Stimulated activated naive CD4-positive, alpha-beta T cell (primary cell): ENCODE measurements at places on chromosomes 1 and 21.

DNA sequence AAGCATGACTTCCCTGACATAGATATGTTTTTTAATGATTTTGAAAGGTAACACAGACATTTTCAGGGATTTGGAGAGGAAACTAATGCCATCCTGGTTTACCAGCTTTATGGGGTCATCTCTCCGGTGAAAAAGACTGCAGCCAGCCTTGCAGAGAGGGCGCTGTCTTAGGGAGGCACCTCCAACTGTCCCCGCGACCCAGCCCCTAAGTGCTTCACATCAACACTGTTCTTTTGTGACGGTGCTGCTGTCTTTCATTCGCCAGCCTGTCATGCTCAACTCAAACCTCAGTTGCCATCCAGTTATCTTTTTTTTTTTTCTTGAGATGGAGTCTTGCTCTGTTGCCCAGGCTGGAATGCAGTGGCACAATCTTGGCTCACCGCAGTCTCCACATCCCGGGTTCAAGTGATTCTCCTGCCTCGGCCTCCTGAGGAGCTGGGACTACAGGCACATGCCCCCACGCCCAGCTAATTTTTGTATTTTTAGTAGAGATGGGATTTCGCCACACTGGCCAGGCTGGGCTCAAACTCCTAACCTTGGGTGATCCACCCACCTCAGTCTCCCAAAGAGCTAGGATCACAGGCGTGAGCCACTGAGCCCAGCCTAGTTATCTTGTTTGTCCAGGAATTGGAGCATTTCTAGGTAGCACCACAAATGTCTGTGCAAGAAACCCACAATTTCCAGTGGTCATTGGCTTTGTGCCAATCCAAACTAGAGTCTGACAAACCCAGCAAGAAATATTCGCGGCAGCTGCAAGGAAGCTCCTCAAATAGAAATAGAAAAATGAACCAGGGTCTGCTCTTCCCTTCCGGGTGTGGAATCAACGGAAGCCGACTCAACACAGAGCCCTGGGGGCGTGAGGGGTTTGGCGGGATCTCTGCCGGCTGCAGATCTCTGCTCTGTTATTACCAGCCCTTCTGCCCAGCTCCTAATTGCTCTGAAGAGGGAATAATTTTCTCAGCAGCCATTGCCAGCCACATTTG is 24.2 kb downstream of the PDE9A start:
- DNase-seq: no peak

DNA sequence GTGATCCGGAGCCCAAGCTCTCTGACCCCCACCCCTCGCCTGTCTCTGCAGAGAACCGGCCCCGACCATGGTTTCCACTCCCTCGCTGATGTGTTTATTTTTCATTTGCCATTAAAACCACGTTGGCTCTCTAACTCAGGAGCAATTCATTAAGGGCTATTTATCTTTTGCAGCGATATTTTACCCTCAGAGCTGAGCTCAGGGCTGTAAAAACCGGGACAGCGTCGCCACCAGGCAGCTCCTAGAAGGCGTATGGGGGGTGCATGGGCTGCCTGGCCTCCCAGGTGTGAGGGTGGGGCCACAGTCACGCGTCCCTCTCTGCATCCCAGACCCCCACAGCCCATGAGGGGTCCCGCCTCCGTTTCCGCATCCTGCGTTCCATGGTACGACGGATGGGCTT is 71.4 kb downstream of the PRDM16 start:
- no peak for DNase-seq

DNA sequence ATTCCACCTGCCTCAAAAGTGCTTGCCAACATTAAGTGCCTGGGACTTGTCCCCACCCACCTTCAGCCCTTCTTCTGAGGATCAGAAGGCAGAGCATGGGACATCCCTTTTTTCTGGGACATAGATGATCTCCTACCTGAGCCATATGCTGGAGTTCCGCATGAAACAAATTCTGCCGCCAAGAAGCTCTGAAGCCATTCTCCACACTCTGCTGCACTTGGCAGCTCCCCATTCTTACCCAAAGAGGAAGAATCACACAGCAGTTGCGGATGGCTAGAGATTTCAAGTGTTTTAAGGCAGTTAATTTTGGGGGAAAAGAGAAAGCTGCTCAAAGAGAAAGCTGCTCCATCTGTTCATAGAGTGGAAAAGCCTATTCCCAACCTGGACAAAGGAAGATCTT is 197.3 kb upstream of the COA6 start:
- no peak for DNase-seq

DNA sequence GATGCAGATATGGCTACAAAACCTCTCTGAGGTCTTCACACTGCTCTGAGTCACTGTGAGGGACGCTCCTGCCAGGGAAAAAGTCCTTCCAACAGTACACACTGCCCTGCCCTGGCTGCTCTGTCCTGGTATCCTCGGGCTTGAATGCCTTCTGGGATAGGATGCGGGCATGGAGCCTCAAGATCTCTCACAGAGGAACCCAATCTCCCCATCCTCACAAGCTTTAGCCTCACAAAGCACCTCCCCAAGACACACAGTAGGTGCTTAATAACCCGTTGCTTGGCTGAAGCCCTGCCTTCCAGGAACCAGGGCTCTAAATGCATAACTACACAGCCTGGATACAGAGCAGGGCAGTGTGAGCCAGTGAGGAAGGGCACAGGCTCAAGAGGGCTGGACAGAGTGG is 9.2 kb downstream of the RAP1GAP start:
- DNase-seq: no peak

DNA sequence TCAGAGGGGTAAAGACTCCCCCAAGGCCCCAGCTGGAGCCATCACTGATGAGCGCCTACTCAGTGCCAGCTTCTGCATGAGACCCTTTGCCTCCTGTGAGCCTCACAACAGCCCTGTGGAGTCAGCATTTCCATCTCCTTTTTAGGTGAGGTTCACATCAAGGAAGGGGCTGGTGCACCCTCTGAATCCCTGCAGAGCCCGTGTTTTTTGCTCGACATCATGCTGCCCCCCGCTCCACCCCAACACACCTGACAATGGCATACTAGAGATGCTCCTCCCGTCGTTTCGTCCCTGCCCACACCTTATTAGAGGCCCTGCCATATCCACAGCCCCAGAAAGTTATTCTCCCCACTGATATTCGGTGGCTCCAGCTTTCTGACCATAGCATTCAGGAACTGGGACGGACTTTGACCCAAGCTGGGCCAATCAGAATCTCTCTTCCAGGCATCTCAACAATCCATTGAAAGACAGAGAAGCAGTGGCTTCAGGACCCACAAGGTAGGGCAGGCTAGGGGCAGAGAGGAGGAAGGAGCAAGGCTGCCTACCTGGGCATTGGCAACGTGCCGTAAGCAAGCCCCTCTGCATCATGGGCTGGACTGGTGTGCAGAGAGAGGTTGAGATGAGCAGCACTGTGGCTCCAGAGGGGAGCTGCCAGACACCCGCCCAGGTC is 32.7 kb downstream of the EPHA10 start:
- no peak for DNase-seq

DNA sequence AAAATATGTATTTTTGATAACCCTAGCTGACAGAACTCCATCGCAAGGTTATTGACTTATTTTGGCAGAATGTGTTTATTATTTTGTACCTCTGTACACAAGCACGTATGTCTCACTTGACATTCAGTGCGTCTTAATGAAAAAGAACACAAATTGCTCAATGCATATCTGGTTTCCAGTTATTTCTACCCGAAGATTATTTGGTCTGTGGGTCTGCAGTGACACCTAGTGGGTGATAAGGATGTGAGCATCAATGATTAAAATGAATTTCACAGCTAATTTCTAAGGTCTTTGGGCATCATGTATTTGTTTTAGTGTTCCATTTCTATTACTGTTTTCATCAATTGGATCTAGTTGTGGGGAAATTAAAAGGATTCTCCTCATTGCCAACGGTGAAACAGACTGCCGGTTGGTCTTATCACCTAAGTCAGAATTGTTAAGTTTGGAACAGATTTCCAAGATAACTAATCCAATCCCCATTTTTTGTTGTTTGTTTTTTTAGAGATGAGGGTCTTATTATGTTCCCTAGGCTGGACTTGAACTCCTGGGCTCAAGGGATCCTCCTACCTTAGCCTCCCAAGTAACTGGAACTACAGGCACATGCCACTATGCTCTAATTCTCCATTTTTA is 13.9 kb downstream of the DDX20 start:
- peak; percentile 73 for DNase-seq

DNA sequence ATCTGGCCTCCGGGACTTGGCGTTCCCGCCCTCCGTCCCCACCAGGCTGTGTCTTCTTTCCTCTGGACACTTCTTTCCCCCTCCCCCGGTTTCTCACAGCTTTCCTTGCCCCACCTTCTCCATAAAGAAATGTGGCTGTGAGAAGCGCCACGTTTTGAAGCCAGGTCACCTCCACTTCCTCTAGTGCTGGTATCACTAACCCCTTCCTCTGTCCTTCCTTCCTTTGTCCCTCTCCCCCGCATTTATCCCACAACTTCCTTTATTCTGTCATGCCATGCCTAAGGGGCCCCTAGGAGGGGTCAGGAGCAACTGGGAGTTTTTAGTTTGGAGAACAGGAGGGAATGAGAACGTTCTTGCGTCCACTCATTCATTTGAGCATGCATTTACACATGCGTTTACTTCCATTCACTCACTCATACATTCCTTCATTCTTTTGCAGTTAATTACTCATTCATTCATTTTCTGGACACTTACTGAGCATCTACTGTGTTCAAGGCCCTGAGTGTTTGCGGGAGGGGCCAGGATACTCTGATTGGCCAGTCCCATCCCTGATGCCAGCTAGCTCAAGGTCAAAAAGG is 5.0 kb upstream of the ACOT11 start:
- DNase-seq: no peak

DNA sequence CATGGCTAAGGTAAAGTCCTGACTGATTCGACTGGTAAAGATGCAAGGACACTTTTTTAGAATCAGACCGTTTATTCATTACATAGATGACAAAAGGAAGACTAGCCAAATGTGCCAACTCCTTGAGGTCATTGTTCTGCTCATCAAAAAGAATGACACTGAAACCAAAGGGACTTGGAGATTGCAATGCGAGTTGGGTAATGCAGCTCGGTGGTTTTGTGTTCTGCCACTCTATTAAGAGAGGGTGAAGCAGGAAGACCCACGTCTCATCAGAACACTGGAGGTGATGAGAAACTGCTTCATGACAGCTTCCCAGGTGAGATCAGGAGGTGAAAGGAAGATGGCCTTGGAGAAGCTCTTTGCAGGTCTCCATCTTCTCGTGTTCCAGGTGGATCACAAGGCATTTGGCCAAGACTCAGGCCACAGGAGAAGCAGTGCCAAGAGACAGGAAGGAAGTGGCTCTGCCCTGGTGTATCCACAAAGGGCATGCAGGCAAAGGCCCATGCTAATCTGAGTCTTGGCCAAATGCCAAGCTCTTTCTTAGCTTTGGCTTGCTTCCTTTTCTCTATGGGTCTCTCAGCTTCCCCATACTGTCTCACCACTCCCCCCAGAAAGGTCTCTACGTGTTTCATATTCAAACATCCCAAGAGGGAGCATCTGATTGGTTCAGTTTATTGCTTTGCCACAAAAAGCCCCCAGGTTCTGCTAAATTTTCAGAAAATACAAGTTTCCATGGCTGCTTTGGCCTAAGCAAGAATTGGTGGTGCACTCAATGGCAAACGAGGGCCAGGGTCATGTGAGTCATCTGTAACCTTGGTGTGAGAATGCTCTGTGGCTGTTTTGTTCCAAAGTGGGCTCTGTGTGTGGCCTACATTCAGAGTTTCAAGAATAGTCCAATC is 5.7 kb upstream of the CCT8 start:
- DNase-seq: no peak

DNA sequence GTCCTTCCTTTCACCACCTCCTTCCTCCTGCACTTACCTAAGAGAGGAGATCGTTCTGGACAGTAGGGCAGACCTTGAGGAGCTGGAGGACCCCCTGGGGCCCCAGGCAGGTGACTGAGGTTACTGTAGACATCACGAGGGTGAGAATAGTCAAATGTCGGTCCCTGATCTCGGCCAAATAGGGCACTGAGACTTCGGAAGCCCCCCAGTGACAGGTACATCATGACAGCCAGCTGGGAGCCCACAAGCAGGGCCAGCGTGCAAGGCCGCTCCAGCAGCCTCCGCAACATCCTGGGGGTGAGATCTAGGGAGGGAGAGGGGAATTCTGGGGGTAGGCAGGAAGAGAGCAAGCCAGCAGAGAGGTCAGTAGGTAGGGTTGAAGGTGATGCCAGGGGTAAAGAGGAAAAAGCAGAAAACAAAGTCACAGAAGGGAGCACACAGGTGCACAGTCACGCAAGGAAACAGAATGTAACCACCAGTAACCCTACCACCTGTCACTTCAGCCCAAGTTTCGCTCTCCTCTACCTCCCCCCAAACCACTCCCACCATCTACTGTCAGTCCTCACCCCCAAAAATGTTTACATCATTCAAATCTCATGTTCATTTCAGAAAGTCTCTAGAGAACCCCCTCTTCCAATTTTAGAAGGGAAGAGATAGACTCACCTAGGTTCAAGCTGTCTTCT is 1.4 kb downstream of the B4GALT3 start:
- no peak for DNase-seq

- no peak for DNase-seq
Observed at GRCh38 chr1:35188578-35189392, 4.2 kb downstream of the SFPQ start.

GRCh38 chr1:172658871-172659453 is at the start of gene FASLG:
TSS of gene FASLG (plus strand) at chr1:172659103. CDS start at chr1:172659202, 99 bp downstream.
- no peak for DNase-seq

DNA sequence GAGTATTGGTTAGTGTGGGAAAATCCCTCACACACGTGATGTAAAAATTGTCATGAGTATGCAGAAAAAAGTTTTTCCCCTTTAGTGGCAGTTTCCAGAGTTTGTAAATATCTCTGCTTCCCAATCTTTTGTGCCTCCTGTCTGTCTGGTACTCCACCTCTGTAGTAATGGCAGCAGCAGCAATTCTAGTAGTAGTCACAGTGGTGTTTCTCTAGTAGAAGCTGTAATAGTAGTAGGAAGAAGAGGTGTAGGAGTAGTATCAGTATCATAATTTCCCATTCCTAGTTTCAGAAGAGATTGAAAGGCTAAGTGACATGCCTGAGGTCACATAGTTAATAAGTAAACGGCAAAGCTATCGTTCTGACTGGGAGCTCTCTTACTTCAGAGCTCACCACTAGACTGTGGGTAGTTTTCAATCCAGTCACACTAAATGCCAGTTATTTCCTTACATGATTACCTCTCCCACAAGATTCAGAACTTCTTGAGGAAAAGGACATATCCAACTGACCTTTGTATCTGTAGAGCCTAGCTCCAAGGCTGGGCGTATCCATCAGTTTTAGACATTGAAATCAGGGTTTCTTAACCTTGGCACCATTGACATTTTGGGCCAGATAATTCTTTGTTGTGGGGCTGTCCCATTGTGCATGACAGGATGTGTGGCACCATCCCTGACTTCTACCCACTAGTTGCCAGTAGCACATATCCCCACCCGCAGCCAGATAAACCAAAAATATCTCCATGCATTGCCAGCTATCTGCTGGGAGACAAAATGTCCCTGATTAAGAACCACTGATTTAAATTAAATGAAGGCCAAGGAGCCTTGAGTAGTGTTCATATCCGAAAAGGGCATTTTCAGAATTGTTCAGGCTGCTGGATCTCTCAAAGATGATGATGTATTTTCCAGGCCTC is 135.9 kb downstream of the FGGY start:
- DNase-seq: no peak
